ENCODE measurements at places on chromosomes 5 and 9.
A peak's percentile ranks its signal among the peaks of the same experiment; 100 is the strongest.

GRCh38 chr5:39485079-39485478 lies 60.3 kb upstream of the DAB2 start:
- H3K4me1 ChIP-seq, result no peaks in the 10 kb centered on the region
- H3K27me3 ChIP-seq, result peaks cover 11% of the 10 kb centered on the region
- no peak overlapping the region for H3K4me3 ChIP-seq
- no peak for DNase-seq

DNA sequence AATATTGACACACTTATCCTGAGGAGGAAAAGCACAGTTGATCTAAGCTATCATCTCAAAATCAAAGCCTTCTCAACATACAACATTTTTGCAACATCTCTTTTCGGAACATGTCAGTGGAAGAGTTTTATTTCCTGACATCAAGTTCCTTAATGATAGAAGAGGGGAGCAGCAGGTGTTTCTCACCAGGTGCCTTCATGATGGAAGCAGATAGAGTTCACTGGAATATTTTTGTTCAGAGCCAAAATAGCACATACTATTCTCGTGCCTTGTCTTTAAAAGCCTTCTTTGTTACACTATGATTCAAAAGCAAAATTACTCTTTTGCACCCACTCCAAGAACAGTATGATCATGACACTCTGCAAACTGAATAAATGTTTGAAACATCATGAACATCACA lies 176.9 kb upstream of the CCNG1 start:
- no peak overlapping the region for H3K4me3 ChIP-seq
- DNase-seq, result no peak
- no peaks in the 10 kb centered on the region for H3K4me1 ChIP-seq
- no peaks in the 10 kb centered on the region for H3K27me3 ChIP-seq
- no peaks in the 10 kb centered on the region for H3K36me3 ChIP-seq
- H3K27ac ChIP-seq, result no peak overlapping the region

GRCh38 chr9:71941060-71941568 lies 29.7 kb downstream of the C9orf85 start:
- H3K4me3 ChIP-seq, result no peak overlapping the region
- no peaks in the 10 kb centered on the region for H3K36me3 ChIP-seq
- H3K4me1 ChIP-seq, result peaks cover 4% of the 10 kb centered on the region

DNA sequence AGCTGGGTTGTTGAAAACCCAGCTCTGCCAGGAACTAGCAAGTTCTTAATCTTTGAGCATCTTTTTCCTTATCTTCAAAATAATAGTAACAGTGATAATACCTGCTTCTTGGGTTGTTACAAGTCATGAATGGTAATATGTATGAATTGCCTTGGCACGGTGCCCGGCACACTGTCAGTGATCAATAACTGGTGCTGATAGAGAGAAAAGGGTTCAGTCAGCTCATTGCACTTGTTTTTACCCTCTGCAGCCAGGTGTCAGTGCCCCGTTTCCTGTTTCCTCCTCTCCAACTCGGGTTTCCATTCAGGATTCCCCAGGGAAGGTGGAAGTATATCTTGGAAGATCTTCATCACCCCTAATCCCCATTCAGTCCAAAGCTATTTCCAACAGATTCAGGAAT lies 15.8 kb upstream of the NIPAL4 start:
- H3K27ac ChIP-seq, result no peak overlapping the region
- no peaks in the 10 kb centered on the region for H3K4me1 ChIP-seq
- no peaks in the 10 kb centered on the region for H3K27me3 ChIP-seq
- DNase-seq, result no peak
- H3K36me3 ChIP-seq, result no peaks in the 10 kb centered on the region

DNA sequence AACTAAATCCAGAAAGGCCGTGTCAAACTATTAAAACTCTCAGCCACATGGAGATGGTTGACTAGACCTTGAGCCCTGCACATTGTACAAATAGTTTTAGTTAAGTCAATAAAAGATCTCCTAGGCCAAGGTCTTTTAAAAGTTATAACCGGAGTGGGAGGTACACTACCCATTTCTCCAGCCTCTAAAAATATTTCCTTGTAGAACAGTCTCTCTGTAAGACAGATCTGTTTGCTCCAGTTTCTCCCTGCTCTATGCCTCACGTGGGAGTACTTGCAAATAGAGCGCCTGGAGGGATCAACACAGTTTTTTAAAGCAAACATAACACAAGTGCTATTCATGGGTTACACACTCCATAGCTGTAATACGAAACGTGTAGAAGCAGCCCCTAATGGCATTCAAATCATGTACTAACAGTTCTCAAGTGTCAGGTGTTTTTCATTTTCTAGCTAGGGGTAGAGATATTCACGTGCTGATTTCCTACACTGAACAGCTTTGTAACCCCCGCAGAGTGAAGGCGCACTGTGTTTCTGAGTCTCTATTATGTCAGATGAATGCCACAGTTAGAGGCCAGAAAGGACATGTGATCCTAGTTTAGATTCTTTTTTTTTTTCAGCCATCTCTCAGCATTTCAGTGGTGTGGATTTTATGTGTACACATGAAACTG lies 703.4 kb upstream of the GRAMD2B start:
- H3K4me3 ChIP-seq, result no peak overlapping the region
- no peaks in the 10 kb centered on the region for H3K4me1 ChIP-seq
- H3K36me3 ChIP-seq, result no peaks in the 10 kb centered on the region
- no peak for DNase-seq
- no peaks in the 10 kb centered on the region for H3K27me3 ChIP-seq

DNA sequence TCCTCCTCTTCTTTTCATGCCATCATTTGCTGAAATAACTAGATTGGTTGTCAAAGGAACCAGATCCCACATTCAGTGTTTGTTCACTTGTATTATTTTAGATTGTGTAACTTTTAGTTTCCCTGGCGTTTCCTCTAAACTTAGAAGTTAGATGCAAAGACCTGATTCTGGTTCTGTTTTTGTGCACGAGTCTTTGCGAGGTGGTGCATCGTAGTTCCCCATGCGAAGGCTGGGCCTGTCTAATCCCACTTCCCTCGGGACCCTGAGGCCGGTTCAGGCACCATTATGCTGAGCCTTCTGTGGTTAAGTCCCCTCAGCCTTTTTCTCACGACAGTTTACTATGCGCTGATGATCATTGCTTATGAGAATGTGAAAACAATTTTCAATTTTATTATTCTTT lies 219.1 kb upstream of the OTULINL start:
- peaks cover 39% of the 10 kb centered on the region for H3K36me3 ChIP-seq
- H3K27me3 ChIP-seq, result no peaks in the 10 kb centered on the region
- H3K4me3 ChIP-seq, result no peak overlapping the region
- DNase-seq, result no peak
- peak overlapping the region; percentile 37 for H3K27ac ChIP-seq
- peaks cover 5% of the 10 kb centered on the region for H3K4me1 ChIP-seq

GRCh38 chr9:20479419-20480155 lies 142.7 kb downstream of the MLLT3 start:
- no peak for DNase-seq
- H3K36me3 ChIP-seq, result no peaks in the 10 kb centered on the region
- H3K27ac ChIP-seq, result no peak overlapping the region
- H3K27me3 ChIP-seq, result no peaks in the 10 kb centered on the region
- H3K4me3 ChIP-seq, result no peak overlapping the region
- H3K4me1 ChIP-seq, result no peaks in the 10 kb centered on the region

DNA sequence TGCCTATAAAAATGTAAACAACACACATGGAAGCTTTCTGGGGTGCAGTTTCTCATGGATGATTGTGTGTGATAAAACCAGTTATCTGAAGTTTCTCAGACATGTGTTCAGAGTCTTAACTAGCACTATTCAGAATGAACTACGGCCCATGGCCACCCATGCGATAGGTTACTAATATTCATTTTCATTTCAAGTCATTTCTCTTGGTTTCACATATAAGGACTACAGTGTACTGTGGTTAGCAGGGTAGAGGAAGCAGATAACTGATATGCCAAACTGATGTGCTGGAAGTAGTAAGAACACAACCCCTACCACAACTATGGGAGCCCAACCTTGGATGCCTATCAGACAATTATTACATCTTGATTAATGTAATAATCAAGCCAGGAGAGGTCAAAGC lies 372.1 kb downstream of the DTWD2 start:
- H3K36me3 ChIP-seq, result no peaks in the 10 kb centered on the region
- H3K27ac ChIP-seq, result no peak overlapping the region
- H3K4me3 ChIP-seq, result no peak overlapping the region
- no peaks in the 10 kb centered on the region for H3K4me1 ChIP-seq
- no peaks in the 10 kb centered on the region for H3K27me3 ChIP-seq

GRCh38 chr9:33162721-33163311 lies 4.3 kb downstream of the B4GALT1 start:
- H3K4me1 ChIP-seq, result peaks cover 65% of the 10 kb centered on the region
- peaks cover 28% of the 10 kb centered on the region for H3K36me3 ChIP-seq
- H3K4me3 ChIP-seq, result peak overlapping the region; percentile 95

GRCh38 chr5:67643536-67643935 lies 446.9 kb upstream of the CD180 start:
- no peak for DNase-seq
- H3K27me3 ChIP-seq, result no peaks in the 10 kb centered on the region
- H3K4me1 ChIP-seq, result no peaks in the 10 kb centered on the region
- H3K4me3 ChIP-seq, result no peak overlapping the region
- no peak overlapping the region for H3K27ac ChIP-seq

DNA sequence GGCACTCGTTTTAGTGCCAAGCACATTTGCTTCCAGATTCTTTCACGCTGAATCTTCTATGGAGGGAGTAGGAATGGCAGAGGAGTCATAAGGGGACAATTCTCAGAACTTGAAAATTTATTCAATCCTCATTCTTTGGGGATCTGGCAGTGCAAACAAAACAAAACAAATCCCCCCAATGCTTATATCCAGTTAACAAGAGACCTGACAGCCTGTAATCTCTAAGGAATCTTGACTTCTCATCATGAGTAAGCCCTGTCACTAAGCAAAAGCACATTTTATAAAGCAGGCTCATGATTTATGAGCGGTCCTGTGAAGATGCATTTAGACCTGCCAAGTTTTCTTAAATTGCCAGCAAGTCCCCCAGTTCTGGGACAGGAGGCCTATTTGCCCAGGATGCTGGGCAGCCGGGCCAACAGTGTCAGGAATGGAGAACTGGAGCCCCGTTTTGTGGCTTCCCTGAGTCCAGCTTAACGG lies 513.9 kb downstream of the CTNND2 start:
- DNase-seq, result no peak
- peaks cover 11% of the 10 kb centered on the region for H3K27me3 ChIP-seq
- no peaks in the 10 kb centered on the region for H3K36me3 ChIP-seq
- no peak overlapping the region for H3K27ac ChIP-seq
- no peak overlapping the region for H3K4me3 ChIP-seq
- no peaks in the 10 kb centered on the region for H3K4me1 ChIP-seq

DNA sequence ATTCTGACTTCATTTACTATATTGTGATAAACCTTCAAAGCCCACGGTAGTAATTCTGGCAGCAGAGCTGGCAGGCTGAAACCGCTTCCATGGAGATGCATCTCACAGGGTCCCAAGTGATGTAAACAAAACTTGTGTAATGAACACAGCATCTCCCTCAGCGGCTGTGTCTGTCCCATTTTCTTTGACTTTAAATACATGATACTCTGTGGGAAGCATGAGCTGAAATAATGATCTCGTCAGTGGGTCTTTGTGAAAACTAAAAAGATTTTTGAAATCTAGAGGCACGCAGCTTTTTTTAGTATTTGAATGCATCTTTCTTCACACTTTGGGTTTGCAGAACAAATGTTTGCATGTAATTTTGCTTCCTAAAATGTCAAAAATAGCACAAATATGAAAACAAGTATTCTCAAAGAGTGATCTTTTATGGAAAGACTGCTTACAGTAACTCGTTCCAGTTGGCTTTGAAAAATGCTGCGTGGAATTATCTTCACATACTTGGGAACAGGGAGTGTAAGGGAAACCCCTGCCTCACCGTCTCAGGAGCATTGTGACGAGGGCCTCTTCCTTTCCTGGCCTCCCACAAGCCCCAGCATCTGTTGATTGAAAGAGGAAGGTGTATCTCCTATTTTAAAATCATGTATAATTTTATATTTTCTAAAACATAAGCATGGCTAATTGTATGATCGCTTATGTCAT lies 18.1 kb upstream of the LPCAT1 start:
- no peak overlapping the region for H3K4me3 ChIP-seq
- peaks cover 2% of the 10 kb centered on the region for H3K36me3 ChIP-seq
- DNase-seq, result no peak
- no peak overlapping the region for H3K27ac ChIP-seq
- peaks cover 23% of the 10 kb centered on the region for H3K4me1 ChIP-seq

DNA sequence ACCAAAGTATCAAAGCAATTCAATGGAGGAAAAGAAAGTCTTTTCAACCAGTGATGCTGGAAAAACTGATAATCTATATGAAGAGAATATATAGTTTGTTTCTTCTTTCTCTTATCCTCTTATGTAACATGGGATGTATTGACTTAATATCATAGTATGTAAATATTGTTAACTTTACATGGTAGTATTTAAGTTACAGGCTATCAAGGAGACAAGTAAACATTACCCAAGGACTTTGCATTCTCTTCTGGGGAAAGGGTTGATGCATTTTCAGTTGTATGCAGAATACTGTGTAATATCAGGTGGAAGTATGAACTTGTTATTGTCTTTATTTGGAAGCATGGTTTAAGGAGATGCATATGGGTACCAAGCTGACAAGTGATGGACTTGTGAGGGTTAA lies 9.1 kb upstream of the ARHGEF37 start:
- H3K4me3 ChIP-seq, result no peak overlapping the region
- DNase-seq, result no peak
- H3K4me1 ChIP-seq, result no peaks in the 10 kb centered on the region
- no peak overlapping the region for H3K27ac ChIP-seq
- no peaks in the 10 kb centered on the region for H3K27me3 ChIP-seq
- no peaks in the 10 kb centered on the region for H3K36me3 ChIP-seq

GRCh38 chr5:38931731-38932130 lies 85.9 kb downstream of the OSMR start:
- no peak for DNase-seq
- peaks cover 3% of the 10 kb centered on the region for H3K36me3 ChIP-seq
- H3K4me1 ChIP-seq, result no peaks in the 10 kb centered on the region

- peaks cover 17% of the 10 kb centered on the region for H3K27me3 ChIP-seq
- H3K27ac ChIP-seq, result no peak overlapping the region
- H3K36me3 ChIP-seq, result no peaks in the 10 kb centered on the region
- no peak overlapping the region for H3K4me3 ChIP-seq
Measured at GRCh38 chr9:14531341-14532269, 161.6 kb downstream of the ZDHHC21 start.

DNA sequence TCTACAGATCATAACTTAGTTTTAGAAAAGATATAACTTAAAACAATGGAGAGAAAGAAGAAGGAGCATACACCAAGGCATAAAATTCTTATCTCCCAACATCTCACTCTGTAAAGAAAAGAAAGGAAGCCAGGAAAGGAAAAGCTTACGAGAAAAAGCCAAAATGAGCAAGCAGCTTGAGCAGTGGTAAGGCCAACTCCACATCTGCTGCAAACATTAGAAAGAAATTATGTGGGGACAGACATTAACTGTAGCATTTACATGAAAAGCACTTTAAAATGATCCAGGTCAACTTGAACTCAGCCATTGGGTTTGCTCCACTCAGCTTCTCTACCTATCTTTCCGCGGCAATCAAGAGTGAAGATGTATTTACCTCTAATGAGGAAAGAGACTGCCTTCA lies 176.9 kb downstream of the BNC2 start:
- no peaks in the 10 kb centered on the region for H3K36me3 ChIP-seq
- H3K27ac ChIP-seq, result no peak overlapping the region
- H3K4me3 ChIP-seq, result no peak overlapping the region
- no peaks in the 10 kb centered on the region for H3K4me1 ChIP-seq
- DNase-seq, result no peak

Measured in stimulated activated naive B cell treated with anti-CD40 and anti-IgM and Interleukin-4, amounts not matched to agents 10 μg/mL and 1 μg/mL and 100 μg/mL, for 72 hours (primary cell).